ENCODE measurements at places on chromosomes 7 and 10.

DNA sequence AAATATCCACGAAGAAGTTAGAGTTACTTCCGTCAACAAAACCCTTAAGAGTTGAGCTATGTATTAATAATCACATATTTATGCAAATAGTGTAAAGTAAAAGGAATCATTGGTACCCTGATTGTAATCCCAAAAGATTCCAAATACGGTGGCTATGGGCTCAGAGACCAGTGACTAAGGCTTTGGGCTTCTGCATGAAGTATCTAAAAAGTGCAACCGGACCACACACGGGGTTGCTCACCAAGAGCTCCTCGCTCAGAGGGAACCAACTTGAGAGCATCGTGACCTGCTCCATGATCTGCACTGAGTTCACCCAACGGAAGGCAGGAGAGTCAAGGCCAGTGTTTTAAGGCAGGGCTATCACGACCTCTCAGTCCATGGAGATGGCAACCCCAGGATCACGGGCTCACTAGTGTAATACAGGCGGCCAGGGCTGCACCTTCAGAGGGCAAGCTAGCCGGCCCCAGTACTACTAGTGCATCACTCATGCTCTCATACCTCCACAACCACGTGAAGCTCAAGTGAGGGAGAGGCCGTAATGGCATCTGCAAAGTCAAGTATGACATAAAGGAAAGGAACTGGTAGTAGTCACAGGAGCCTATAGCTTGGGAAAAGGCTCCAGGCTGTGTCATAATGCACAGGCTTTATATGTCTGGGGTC, 77.1 kb upstream of the CAMK2B start:
- DNase-seq = no peak

GRCh38 chr10:97124211-97124610, 61.5 kb downstream of the SLIT1 start:
- DNase-seq = no peak

GRCh38 chr7:105462765-105463420, 59.2 kb downstream of the PUS7 start:
- DNase-seq = no peak

- DNase-seq = no peak
These were observed 74.2 kb downstream of the SHH start for GRCh38 chr7:155738104-155738503.

DNA sequence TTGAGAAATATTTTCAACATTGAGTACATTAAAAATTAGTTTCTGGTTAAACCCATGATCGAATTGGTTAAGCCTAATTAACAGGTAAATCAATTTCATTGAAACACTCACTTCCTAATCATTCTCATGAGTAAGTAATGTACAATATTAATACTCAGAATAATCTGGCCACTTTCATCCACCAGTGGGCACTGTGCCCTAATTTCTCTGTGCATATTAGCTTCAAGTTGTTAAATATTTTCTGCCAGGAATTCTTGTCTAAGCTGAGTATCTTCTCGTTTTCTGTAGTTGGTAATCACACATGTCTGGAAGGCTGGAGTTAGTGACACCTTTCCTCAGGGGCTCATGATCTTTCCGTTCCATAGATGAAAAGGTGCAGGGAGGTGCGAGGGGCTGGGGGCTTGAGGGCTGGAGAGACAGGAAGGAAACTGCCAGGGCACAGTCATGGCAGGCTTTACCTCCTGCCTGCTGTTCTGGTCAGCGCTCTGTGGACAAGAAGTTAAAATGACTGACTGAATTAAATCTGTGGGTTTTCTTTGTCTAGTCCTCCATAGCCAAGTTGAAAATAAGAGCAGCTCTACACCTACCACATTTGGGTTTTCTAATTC, 71.9 kb downstream of the WIPF3 start:
- no peak for DNase-seq

Measured in ascending aorta (tissue), 2 donors.